ENCODE measurements at places on chromosomes 2 and 18. TPM values are rescaled to one million over a fixed set of nuclear protein-coding genes. Genes with fewer than 3 reads are reported as not detected.

CYS1 gene
- polyA plus RNA-seq, result 0.13 TPM

CHRNA1 gene
- not detected for polyA plus RNA-seq

POTEI gene
- 1.3 TPM for polyA plus RNA-seq

INHA gene
- polyA plus RNA-seq, result 1.9 TPM

GRCh38 chr2:61906186-61906470 lies 654 bp downstream of the COMMD1 start:
- no peaks in the 10 kb centered on the region for H3K27me3 ChIP-seq
- H3K36me3 ChIP-seq, result no peaks in the 10 kb centered on the region
- no peak for DNase-seq
- no peak overlapping the region for H3K27ac ChIP-seq
- peak overlapping the region; percentile 70 for H3K4me3 ChIP-seq

GNLY gene
- not detected for polyA plus RNA-seq

VIT gene
- polyA plus RNA-seq, result not detected

IL1B gene
- polyA plus RNA-seq, result not detected

DNA sequence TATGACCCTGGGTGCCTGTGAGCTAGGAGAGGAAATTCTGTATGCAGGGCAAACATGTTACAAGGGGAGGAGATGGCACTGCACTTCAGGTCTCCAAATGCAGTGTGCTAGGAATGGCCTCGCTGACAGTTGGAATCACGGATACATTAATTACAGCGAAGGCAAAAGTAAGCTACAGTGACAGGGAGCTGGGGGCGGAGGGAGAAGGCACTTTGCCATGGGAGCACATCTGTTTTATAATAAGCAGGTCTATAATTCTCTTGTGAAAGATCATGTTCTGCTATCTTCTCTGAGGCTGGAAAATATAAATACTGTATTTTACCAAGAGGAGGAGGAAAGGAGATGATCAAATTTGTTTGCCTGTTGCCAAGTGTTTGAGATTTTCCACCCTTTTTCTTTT lies 56.3 kb upstream of the FZD5 start:
- DNase-seq, result no peak
- no peaks in the 10 kb centered on the region for H3K36me3 ChIP-seq
- H3K4me1 ChIP-seq, result peaks cover 6% of the 10 kb centered on the region
- H3K27ac ChIP-seq, result no peak overlapping the region
- no peak overlapping the region for H3K4me3 ChIP-seq
- no peaks in the 10 kb centered on the region for H3K27me3 ChIP-seq

DNA sequence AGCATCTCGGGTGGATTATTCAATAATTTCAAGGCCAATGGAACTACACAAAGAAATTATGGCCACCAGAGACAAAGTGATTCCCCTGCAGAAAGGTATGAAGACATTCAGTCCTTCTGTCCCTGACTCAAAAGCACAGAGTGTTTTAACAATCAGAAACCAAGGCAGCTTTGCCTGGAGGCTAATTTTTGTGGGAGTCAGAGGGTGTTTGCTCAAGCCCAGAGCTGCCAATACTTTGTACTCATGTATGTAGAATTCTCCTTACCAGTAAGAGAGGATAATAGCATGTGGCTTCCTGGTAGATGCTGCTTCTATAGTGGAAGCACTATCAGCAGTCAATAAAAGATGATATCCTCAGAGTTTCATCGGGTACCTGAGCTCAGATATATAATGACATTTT lies 178.4 kb downstream of the KCNE4 start:
- no peak for DNase-seq
- no peak overlapping the region for H3K27ac ChIP-seq
- no peaks in the 10 kb centered on the region for H3K4me1 ChIP-seq
- H3K27me3 ChIP-seq, result no peaks in the 10 kb centered on the region
- no peaks in the 10 kb centered on the region for H3K36me3 ChIP-seq

GRCh38 chr18:63199743-63200241 lies 119.8 kb downstream of the BCL2 start:
- H3K27me3 ChIP-seq, result no peaks in the 10 kb centered on the region
- no peak for DNase-seq
- H3K4me1 ChIP-seq, result no peaks in the 10 kb centered on the region

DNA sequence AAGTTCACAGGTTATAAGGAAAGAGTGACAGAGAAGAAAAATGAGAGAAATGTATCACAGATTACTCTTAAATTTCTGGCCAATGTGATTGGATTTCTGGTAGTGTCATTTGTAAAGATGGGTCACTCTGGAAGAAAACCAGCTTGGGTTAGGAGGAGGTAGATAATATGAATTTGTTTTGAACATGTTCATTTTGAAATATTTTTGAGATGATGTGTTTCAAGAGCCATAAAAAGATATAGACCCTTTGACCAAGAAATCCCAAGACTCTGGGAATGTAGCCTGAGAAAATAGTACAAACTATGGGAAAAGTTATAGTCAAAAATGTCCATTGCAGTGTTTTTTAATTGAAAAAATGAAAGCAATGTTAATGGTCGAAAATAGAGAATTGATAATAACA lies 70.7 kb downstream of the CALCRL start:
- no peak for DNase-seq
- no peaks in the 10 kb centered on the region for H3K36me3 ChIP-seq
- no peak overlapping the region for H3K27ac ChIP-seq

MOGAT1 gene
- not detected for polyA plus RNA-seq

DNA sequence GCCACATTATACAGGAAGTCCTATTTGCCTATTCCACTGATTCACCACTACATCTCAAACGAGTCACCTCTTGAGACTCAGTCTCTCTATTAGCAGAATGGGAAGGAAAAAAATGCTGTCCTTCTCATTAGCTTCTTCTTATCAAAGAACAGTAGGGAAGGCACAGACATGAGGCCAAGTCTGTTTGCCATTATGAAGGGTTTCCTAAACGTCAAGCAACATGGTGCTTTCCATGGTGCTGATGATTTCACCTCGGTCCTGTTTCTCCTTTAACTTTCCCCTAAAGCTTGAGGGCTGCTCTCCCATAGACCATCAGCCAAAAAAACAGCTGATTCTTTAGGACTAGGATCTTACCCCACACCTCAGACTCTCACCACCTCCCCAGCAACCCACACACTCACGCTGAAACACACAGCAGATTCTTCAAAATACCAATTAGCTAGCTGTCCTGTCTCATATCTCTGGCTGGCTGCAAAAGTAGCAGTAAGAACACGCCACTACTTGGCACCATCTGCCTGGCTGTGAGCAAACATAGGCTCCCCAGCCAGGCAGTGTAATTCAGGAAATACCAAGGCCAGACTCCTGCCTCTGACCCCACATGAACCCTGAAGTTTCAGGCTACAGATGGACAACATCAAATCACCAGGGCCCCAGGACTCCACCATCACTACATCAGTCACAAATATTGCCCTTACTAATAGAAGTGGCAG lies 30.5 kb downstream of the GALNT14 start:
- DNase-seq, result no peak
- H3K4me3 ChIP-seq, result no peak overlapping the region
- H3K4me1 ChIP-seq, result no peaks in the 10 kb centered on the region
- no peak overlapping the region for H3K27ac ChIP-seq

TDRD15 gene
- not detected for polyA plus RNA-seq

DNA sequence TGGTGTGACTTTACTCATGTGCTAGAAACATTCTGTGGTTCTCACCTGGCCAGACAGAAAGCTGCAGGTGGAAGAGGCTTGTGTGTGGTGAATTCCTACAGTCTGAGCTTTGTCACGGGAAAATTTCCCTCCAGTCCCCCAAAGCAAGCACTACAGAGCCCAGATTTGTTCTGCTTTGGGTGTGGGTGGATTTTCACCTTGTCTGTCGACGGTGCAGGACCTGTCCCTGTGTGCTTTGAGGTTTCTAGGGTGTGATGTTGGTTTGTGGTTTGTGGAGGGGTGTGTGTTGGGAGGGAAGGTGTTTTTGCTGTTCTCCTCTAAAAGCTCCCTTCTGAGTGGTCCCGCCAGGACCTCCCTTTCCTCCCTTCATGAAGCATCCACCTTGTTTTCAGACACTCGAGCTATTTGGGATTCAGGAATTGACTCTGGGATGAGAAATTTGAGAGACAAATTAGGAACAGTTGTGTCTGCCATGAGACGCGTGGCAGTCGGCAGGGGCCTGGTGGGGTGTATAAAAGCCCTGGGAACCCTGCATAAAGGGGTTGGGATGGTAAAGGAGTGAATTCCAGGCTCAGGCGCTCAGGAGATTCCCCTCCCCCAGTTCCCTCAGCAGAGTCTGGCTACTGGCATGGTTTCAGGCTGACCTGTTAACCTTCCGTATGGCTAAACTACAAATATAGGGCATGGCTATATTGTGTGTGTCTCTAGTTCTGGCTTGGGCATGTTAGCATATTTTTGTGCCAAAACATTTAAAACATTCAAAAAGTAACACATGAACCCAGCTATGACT lies 65.5 kb downstream of the DGKD start:
- no peak for DNase-seq
- H3K4me3 ChIP-seq, result no peak overlapping the region

GRCh38 chr2:101119431-101119830 lies 31.8 kb downstream of the TBC1D8 start:
- DNase-seq, result no peak
- no peaks in the 10 kb centered on the region for H3K36me3 ChIP-seq
- no peaks in the 10 kb centered on the region for H3K4me1 ChIP-seq
- H3K27ac ChIP-seq, result no peak overlapping the region

EFHD1 gene
- 3.1 TPM for polyA plus RNA-seq

DNA sequence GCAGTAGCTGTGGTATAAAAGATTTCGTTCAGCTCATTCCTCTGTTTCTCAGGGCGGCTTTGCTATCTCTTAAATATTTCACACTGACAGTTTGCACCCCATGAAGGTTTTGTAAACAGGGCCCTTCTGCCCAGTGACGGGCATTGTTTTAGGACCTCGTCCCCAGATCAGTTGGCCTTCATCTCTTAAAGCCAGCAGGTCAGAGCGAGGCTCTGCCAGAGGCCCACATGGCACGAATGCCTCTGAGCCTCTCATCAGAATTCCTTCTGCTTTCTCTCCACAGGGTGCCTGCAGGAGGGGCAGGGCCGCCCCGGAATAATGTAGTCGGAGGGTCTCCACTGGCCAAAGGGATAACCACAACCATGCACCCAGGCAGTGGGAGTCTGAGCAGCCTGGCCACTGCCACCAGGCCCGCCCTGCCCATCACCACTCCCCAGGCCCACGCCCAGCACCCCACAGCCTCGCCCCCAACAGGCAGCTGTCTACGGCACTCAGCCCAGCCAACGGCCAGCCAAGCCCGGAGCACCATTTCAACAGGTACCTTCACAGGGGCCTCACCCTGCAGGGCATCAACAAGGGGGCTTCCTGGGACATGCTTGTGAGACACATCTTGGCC lies 177.0 kb downstream of the SEPTIN10 start:
- DNase-seq, result no peak
- peaks cover 47% of the 10 kb centered on the region for H3K27me3 ChIP-seq
- H3K4me1 ChIP-seq, result no peaks in the 10 kb centered on the region
- no peak overlapping the region for H3K27ac ChIP-seq
- H3K4me3 ChIP-seq, result no peak overlapping the region

CFAP65 gene
- polyA plus RNA-seq, result not detected

DNA sequence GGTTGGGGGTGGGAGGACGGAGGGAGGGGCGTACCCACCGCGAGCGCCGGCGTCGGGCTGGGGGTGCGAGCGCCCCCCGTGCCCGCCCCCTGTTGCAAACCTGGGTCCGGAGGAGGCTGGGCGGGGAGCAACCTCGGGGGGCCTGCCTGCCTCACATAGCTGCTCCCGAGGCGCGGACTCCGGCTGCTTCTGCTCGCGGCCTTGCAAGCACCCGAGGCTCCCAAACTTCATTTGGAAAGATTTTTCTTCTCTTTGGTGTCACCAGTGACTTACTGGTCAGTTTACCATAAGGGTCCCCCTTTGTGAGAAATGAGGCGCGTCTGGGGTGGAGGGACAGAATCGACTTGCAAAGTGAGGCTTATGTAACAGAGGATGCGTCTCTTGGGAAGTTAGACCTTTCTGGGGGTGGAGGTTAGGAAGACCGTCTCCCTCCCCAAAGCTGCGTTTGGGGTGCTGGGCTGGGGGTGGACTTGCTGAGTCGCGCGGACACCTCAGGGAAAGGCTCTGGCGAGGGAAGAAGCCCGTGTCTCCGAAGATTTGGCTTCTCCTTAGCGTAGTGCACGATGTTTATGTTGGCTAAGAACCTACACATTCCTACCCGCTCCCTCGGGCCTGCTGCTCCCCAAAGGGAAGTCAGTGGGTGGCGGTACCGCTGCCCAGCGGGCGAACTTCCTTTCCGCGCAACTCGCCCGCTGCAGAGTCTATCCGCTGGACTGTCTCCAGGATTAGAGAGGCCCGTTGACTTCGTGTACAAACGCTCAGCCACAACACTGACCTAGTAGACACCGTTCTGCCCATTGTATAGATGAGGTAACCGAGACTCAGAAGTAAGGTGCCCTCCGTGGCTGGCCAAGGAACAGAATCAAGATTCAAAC lies 559 bp downstream of the TMEM37 start:
- no peaks in the 10 kb centered on the region for H3K36me3 ChIP-seq
- H3K4me3 ChIP-seq, result peak overlapping the region; percentile 44
- DNase-seq, result no peak
- no peak overlapping the region for H3K27ac ChIP-seq
- peaks cover 9% of the 10 kb centered on the region for H3K4me1 ChIP-seq

DNA sequence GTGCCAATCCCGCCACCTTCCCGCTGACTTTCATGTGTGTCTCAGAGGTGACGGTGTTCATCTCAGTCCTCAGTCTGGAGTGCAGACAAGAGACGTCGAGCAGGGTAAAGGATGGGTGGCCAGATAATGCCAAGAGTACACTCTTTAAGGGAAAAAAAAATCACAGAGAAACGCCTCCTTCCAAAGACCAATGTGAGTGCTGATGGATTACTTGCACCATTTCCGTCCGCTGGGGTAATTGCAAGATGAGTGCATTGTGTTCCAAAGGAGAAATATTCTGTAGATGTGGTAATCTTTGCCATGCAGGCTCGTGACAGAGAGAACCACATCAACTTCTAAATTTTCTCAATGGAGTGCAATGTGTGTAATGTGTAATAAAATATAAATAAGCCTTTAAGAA lies 81.0 kb downstream of the KLHL29 start:
- H3K27me3 ChIP-seq, result peaks cover 6% of the 10 kb centered on the region
- no peak overlapping the region for H3K4me3 ChIP-seq
- no peaks in the 10 kb centered on the region for H3K36me3 ChIP-seq
- DNase-seq, result no peak
- H3K4me1 ChIP-seq, result no peaks in the 10 kb centered on the region

DNA sequence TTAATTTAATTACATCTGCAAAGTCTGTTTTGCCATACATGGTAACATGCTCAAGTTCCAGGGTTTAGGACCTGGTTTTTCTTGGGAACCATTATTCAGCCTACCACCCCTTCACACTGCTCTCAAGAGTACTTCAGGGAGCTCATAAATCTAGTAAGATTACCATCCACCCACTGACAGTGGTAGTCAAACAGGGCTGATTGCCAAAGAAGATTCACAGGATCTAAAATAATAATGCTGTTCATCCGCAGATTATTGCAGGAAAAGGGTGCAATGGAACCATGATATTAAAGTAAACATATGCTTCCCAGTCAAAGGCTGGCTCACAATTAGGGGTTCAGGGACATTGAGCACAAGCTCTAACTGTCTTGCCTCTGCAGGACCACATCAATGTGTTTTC lies 148.0 kb upstream of the CYRIA start:
- DNase-seq, result no peak
- H3K27ac ChIP-seq, result no peak overlapping the region
- no peak overlapping the region for H3K4me3 ChIP-seq
- peaks cover 2% of the 10 kb centered on the region for H3K27me3 ChIP-seq

- no peak for DNase-seq
- H3K4me3 ChIP-seq, result no peak overlapping the region
- H3K27ac ChIP-seq, result no peak overlapping the region
These were observed 58.1 kb upstream of the MYT1L start for GRCh38 chr2:2389215-2389614.

Data from K562 (cell line).